ENCODE measurements at places on chromosomes 5 and 9.

DNA sequence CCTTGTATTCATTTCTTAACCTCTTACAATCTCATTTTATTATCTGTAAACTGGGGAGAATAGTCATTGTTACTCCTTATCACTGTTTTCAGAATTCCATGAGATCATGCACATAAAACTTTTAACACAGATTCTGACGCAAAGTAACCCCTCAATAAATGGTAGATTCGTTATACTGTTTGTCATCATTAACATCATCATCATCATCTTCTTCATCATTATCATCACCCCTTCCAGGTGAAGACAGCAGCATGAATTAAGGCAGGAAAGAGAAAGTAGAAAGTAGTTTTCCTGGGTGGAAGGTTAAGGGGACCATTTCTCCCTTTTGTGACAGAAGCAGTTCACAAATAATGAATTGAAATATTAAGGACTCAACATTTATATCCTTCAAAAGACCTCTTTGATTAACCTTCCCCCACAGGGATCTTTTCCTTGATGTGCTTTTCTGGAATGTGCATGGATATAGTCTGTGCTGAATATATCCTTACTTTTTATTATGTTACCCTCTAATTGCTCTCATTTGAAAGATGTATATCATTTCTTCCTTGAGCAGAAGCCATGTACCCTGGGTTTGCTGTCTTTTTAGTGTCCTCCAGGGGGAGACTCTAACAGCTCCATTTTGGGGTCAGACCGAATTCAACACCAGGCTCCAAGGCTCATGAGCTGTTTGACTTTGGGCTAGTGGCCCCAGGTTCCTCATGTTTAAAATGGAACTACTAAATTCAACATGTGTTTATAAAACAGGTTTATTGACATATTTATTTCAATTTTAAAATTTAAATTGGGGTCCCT is 1029.9 kb upstream of the WWC1 start:
- no peak for DNase-seq
- H3K36me3 ChIP-seq, result no peaks in the 10 kb centered on the region
- no peaks in the 10 kb centered on the region for H3K27me3 ChIP-seq
- no peak overlapping the region for H3K27ac ChIP-seq

- no peaks in the 10 kb centered on the region for H3K27me3 ChIP-seq
- no peak for DNase-seq
- H3K27ac ChIP-seq, result no peak overlapping the region
- no peak overlapping the region for H3K4me3 ChIP-seq
Observed at GRCh38 chr9:130426467-130426773, 18.3 kb upstream of the ASS1 start.

GRCh38 chr5:54484219-54484894 is 28.9 kb downstream of the HSPB3 start:
- no peak for DNase-seq
- no peaks in the 10 kb centered on the region for H3K27me3 ChIP-seq
- no peak overlapping the region for H3K4me3 ChIP-seq
- no peaks in the 10 kb centered on the region for H3K4me1 ChIP-seq
- no peak overlapping the region for H3K27ac ChIP-seq

GRCh38 chr5:54774281-54775170 is 210.9 kb downstream of the ESM1 start:
- H3K27me3 ChIP-seq, result no peaks in the 10 kb centered on the region
- H3K36me3 ChIP-seq, result no peaks in the 10 kb centered on the region
- H3K27ac ChIP-seq, result no peak overlapping the region
- no peaks in the 10 kb centered on the region for H3K4me1 ChIP-seq

- H3K4me1 ChIP-seq, result no peaks in the 10 kb centered on the region
- no peaks in the 10 kb centered on the region for H3K36me3 ChIP-seq
- no peak overlapping the region for H3K27ac ChIP-seq
- DNase-seq, result no peak
- H3K27me3 ChIP-seq, result no peaks in the 10 kb centered on the region
Observed at GRCh38 chr9:97875111-97875510, 22.1 kb downstream of the FOXE1 start.

DNA sequence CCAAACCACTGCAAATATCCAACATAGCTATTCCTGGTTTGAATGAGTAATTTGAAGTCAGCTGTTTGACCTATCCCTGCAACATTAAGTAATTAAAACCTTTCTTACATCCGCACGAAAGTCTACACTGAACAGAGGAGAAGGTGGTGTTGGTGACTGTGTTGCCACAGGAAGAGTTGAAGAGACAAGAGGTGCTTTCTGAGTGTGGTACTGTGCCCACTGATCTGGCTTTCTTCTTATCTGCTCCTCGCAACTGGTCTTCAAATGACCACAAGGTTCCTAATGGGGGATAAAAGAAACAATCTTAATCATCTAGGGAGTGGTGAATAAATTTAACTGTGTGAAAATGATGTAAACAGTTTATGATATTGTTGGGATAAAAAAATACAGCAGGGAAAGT is 29.4 kb upstream of the PDCL start:
- H3K4me3 ChIP-seq, result no peak overlapping the region
- H3K36me3 ChIP-seq, result peaks cover 4% of the 10 kb centered on the region
- no peaks in the 10 kb centered on the region for H3K27me3 ChIP-seq
- DNase-seq, result no peak
- peaks cover 6% of the 10 kb centered on the region for H3K4me1 ChIP-seq
- H3K27ac ChIP-seq, result no peak overlapping the region

DNA sequence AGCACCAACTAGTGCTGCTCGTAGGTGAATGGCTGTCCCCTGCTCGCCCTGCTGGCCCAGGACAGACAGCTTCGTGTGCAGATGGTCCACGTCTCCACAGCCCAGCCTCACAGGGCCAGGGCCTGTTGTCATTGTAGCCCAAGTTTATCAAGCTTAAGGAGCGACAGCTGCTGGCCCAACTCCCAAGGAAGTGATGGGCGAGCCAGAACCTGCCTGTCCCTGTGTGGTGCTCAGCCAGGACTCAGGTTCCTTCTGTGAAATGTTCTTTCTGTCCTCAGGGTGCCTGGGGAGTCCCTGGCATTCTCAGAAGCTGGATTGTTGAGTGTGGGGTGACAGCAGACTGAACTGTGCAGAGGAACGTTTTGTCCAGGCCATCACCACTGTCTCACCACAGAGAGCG is 16.4 kb downstream of the TRIP13 start:
- H3K27me3 ChIP-seq, result no peaks in the 10 kb centered on the region
- H3K27ac ChIP-seq, result no peak overlapping the region
- no peaks in the 10 kb centered on the region for H3K36me3 ChIP-seq
- H3K4me1 ChIP-seq, result no peaks in the 10 kb centered on the region
- no peak overlapping the region for H3K4me3 ChIP-seq
- DNase-seq, result no peak

DNA sequence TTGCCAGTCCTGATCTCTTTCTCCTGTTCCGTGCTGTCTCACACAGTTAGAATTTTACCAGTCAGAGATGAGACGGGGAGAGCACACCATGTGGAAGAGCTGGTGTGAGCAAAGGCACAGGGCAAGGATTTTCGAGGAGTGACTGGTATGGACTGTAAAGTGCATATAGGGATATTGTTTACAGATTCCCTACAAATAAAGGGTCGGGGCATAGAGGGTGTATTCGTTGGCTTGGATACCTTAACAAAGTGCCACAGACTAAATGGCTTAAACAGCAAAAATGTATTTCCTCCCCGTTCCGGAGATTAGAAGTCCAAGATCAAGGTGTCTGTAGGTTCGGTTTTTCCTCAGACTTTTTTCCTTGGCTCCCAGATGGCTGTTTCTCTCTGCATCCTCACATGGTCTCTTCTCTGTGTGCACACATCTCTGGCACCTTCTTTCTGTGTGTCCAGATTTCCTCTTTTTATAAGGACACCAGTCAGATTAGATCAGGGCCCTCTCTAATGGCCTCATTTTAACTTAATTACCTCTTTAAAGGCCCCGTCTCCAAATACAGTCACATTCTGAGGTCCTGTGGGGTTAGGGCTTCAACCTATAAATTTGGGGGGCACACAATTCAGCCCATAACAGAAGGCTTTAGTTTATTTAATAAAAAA is 23.4 kb downstream of the CYFIP2 start:
- H3K36me3 ChIP-seq, result no peaks in the 10 kb centered on the region
- peaks cover 5% of the 10 kb centered on the region for H3K4me1 ChIP-seq
- no peak overlapping the region for H3K27ac ChIP-seq
- H3K27me3 ChIP-seq, result no peaks in the 10 kb centered on the region
- no peak for DNase-seq
- no peak overlapping the region for H3K4me3 ChIP-seq

DNA sequence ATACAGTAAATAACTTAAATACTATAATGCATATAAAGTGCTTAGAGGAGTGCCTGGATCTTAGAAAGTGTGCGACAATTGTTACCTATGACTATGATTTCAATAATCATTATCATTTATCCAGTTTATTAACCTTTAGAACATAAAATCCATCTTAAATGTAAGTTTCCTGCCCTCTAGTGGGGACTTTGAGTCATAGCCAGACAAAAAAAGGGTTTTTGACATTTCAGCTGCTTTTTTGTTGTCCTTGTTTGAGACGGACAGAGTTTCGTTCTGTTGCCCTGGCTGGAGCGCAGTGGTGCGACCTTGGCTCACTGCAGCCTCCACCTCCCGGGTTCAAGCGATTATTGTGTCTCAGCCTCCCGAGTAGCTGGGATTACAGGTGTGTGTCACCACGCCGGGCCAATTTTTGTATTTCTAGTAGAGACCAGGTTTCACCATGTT is 9.7 kb upstream of the C9orf152 start:
- no peaks in the 10 kb centered on the region for H3K36me3 ChIP-seq
- H3K27me3 ChIP-seq, result no peaks in the 10 kb centered on the region
- no peak overlapping the region for H3K27ac ChIP-seq
- no peak overlapping the region for H3K4me3 ChIP-seq
- peaks cover 42% of the 10 kb centered on the region for H3K4me1 ChIP-seq

- no peaks in the 10 kb centered on the region for H3K27me3 ChIP-seq
- peak; percentile 80 for DNase-seq
- no peaks in the 10 kb centered on the region for H3K36me3 ChIP-seq
- H3K27ac ChIP-seq, result peak overlapping the region; percentile 77
- H3K4me3 ChIP-seq, result no peak overlapping the region
- H3K4me1 ChIP-seq, result peaks cover 80% of the 10 kb centered on the region
Observed at GRCh38 chr9:101442318-101442717, 6.7 kb upstream of the ALDOB start.

GRCh38 chr9:136711751-136712689 is at the start of gene DIPK1B:
Gene DIPK1B, plus strand, starts transcription at chr9:136712572. Its CDS starts 94 bp downstream, at chr9:136712666.
- peak within 1 kb of the TSS; percentile 41 for H3K4me3 ChIP-seq
- H3K27ac ChIP-seq, result peak within 1 kb of the TSS; percentile 28
- DNase-seq, result no peak
- H3K36me3 ChIP-seq, result no peaks in the 10 kb centered on the region

DNA sequence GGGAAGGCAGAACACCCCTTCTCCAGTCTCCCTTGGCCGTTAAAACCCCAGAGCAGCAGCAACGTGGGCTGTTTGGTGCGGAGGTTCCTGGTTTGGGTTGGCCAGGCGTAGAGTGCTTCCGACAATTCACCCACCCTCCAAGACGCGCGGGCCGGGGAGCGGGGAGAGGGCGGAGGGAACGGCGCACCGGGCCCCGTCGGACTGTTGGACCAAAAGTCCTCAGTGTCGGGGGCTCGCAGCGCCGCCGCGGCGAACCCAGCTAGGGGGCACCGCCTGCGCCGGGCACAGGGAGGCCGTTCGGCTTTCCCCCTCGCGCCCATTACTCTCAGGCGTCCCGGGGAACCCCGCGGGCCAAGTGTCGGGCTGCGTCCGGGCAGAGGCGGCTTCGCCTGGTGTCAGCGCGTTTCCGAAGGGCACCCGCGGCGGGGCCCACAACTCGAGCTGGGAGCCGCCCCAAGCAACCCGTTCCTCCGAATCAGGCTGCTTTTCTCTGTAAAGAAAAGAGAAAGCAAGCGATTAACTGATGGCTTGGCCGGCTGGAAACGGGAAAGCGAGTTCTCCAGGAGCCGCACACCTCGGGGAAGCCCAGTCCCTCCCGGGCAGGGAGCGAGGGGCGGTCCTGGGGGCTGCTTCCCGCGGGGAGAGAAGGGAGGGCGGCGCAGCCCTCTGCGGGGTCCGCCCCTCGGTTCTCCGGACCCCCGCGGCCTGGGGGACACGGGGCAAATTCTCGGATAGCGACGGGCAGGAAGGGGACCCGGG is 145.5 kb downstream of the ERCC6L2 start:
- peak; percentile 40 for DNase-seq
- peak overlapping the region; percentile 8 for H3K4me3 ChIP-seq
- peak overlapping the region; percentile 58 for H3K27ac ChIP-seq

- no peaks in the 10 kb centered on the region for H3K4me1 ChIP-seq
- no peak for DNase-seq
- no peaks in the 10 kb centered on the region for H3K27me3 ChIP-seq
- no peak overlapping the region for H3K27ac ChIP-seq
Observed at GRCh38 chr5:20528471-20528870, 540.5 kb upstream of the CDH18 start.

GRCh38 chr5:67026278-67026677 is 170.3 kb downstream of the CD180 start:
- no peaks in the 10 kb centered on the region for H3K27me3 ChIP-seq
- no peak overlapping the region for H3K4me3 ChIP-seq
- H3K27ac ChIP-seq, result no peak overlapping the region
- H3K36me3 ChIP-seq, result no peaks in the 10 kb centered on the region

DNA sequence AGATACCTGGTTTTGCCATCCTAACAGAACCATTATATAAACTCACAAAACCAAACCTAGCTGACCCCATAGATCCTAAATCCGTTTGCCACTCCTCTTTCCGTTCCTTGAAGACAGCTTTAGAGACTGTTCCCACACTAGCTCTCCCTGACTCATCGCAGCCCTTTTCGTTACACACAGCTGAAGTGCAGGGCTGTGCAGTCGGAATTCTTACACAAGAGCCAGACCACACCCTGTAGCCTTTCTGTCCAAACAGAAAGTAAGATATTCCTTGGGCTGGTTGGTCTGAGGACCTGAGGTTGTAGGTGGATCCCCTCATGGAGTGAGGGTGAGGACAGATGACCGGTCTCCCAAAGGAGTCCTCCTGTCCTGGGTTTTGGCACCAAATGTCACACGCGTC is 56.7 kb upstream of the NAA35 start:
- no peak overlapping the region for H3K4me3 ChIP-seq
- H3K36me3 ChIP-seq, result no peaks in the 10 kb centered on the region
- H3K27ac ChIP-seq, result no peak overlapping the region
- no peak for DNase-seq
- no peaks in the 10 kb centered on the region for H3K4me1 ChIP-seq

DNA sequence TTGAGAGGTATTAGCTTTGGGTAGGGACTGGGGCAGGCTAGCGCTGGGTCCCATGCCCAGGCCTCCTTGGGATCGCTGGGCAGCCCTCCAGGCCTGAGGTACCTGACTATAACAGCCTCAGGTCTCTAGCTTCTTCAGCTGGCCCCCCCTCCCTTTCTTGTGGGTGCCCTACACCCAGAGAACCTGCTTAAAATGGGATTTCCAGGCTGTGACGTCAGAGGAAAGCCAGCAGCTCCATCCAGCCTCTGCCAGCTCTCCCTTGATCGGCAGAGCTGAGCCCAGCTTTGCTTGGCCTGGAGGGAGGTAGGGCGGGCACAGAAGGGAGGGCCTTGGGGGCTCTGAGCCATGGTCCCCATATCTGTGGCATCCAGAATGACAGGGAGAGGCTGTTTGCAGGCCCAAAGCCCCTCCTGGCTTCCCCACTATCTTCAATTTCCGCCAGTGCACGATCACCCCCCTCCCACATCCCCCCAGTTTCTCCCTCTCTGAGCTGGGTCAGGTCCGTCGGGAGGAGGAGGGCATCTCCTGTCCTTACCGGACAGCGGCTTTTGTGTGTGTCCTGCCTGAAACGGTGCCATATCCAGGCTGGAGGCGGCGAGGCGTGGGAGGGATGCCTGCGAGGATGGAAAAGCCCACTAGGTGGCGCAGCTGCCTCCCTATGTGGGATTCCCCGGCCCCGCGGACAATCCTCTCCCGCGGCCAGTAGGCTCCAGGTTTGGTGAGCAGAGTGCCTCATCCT is 10.8 kb downstream of the REEP2 start:
- no peak overlapping the region for H3K27ac ChIP-seq
- H3K27me3 ChIP-seq, result no peaks in the 10 kb centered on the region
- peak; percentile 90 for DNase-seq
- peaks cover 3% of the 10 kb centered on the region for H3K4me1 ChIP-seq
- H3K4me3 ChIP-seq, result no peak overlapping the region
